Activated CD8-positive, alpha-beta T cell treated with anti-CD3 and anti-CD28 coated beads for 36 hours (primary cell): ENCODE measurements at places on chromosomes 2 and 18.

- DNase-seq, result no peak
Measured at GRCh38 chr2:180063494-180064092, 56.5 kb upstream of the CWC22 start.

- DNase-seq, result peak; percentile 88
Measured at GRCh38 chr2:136327162-136327852, 209.4 kb upstream of the CXCR4 start.

GRCh38 chr2:178306352-178307073 is 112.2 kb downstream of the OSBPL6 start:
- DNase-seq, result peak; percentile 57

GRCh38 chr18:46485675-46486194 is 171.3 kb downstream of the LOXHD1 start:
- DNase-seq, result no peak

DNA sequence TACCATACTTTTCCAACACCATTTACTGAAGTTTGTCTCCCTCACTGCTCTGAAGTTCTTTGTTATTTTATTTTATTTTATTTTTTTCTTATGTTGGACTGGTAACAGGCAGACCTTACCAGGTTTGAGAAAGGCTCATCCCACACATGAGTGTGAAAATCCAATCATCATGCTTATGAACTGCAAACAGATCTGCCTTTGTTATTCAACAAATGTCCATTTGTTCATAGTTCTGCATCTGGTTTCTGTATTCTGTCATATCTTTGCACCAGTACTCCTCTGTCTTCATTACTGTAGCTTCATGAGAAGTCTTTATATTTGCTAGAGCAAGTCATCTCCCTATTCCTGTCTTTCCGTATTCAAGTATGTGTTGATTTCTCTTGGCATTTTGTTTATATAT is 5.3 kb downstream of the RNU2-63P start:
- no peak for DNase-seq
